Lung (tissue), 17 donors: ENCODE measurements at places on chromosomes 5 and 9.

GRCh38 chr5:158943057-158943456, 156.7 kb downstream of the EBF1 start:
- no peak for DNase-seq

DNA sequence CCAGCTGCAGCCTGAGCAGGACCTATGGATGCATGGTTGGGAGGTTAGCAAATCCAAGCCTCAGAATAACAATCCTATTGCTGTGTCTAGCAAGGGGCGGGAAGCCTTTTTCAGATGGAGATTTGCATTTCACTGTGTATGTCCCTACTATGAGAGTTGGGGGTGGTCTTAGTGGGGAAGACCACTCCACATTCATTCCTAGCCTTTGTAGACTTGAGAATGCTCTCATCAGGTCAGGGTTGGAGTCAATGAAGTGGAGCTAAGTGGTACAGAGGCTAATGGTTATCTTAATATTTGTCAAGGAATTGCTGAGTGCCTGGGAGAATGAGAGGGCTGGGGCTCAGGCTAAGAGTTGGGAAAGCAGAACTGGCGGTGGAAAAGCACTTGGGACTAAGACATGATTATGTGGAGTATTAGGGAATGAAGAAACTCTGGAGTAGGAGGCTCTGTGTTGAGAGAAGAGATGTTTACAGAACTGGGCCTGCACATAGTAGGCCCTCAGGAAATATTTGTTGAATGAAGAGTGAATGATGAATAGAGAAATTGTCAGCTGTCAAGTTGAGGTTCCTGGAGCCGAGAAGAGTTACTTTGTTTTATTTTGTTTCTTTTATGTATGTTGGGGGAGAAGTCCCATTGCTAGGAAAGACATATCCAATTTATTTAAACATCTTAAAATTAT, 175.5 kb upstream of the SPRY4 start:
- no peak for DNase-seq

GRCh38 chr5:105146867-105147266, 1584.3 kb upstream of the NUDT12 start:
- no peak for DNase-seq

DNA sequence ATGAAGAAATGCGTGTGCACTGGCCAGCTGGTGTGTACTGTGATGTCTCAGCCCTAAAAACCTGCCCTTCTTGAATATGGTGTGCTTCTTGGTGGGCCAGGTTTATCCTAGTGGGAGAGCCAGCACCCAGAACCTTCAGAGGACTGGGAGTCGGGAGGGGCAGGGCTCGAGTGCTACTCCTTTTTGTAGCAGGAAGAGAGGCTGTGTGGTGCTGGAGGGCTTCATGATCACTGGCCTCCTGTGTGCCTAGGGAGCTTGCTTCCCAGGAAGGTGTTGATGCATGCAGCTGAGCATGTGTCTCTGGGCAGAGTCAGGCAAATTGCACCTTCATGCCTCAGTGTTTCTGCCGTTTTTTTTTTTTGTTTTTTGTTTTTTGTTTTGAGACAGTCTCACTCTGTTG, 20.0 kb downstream of the PHF2 start:
- no peak for DNase-seq

GRCh38 chr5:116980581-116980980, 406.0 kb upstream of the SEMA6A start:
- no peak for DNase-seq

- DNase-seq, result no peak
Observed at GRCh38 chr9:21883642-21884041, 81.2 kb downstream of the MTAP start.

DNA sequence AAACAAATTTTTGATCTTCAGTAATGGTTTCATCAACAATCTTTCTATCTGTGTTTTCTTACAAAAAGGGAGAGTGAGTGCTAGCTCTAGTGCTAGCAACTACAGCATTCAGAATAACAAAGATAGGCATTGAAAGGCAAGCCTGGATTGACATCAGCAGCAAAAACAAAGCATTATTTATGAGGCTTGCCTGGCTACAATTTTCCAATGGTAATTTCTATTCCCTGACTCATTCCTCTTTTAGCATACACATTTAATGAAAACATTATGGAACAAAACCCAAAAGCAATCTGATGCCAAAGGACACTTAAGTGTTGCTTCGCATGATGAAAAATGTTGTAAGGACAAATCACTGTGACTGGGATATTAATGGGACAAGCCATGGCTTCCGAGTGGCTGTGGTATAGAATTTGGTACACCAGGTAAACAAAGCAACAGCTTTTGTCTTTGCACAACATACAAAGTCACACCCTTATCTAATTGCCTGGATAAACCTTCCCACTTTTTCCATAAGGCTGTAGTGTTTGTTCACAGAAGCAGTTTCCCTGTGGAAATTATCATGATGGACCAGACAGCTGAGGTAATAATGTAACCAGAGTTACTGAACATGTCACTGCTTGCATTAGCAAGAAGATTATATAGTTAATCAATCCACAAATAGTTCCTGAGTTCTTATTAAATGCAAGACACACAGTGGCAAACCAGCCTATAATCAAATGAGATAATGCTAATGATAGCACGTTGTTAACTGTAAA, 179.8 kb upstream of the EDIL3 start:
- no peak for DNase-seq

DNA sequence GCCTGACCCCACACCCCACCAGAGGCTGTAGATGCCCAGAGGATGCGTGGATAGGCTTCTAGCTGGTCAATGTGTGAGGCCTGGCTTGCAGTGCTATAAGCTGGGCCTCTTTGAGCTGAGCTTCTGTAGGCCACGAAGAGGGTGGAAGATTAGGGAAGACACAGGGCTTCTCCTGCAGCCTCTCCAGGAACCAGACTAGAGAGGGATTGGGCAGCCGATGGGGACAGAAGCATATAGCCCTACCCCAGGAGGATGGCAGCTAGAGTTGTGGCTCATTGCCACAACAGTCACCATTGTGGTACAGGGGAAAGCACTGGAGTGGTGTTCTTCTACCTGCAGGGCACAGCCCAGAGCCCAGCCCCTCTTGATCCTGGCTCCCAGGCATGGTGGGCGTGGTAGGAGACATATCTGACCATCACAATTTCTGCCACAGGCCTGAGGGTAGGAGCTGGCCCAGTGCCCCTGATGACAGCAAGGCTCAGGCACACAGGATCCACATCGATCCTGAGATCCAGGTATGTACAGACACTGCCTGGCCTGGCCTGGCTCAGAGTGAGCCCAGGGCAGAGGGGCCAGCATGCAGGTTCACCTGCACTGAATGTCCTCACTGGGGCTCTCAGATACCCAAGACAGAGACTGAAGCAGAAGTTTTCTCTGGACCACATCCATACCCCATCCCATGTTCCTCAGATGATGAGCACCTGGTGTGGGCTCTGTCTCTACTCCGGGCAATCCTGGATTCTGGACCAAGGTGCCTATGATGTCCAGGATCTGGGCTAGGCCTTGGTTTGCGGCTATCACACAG, 8.7 kb downstream of the PDLIM4 start:
- DNase-seq, result no peak

DNA sequence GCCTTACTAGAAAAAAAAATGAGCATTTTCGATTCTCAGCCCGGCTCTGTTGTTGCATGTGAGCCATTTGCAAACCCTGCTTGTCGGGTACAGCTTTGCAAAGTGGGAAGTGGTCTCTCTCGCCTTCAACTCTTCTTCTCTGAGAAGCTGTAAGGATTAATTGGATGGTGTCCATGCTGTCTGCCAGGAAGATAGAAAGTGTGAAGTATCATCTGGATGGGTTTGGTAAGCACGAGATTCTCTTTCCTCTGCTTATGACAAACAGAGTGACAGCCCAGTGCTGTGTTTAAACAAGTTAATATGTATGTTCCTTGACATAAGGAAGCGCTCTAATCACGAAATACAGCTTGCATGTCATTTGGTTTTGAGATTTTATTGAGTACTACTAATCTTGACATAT, 109.1 kb upstream of the SPATA31D4 start:
- no peak for DNase-seq

DNA sequence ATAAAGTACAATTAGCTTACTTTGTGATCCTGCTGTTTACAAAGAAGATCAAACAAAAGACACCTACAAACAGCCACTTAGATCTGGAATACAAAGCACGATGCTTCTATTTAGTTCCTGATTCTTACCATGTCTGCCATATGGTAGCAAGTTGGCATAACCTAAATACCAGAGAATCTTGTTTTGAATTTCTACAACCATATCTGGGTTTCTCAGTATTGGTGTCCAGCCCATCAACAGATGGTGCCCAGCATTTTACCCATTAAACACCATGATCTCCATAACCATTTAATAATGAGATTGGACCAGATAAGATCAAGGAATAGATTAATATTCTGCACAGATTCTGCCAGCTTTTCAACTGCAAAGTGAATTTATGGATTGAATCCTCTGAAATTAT, 29.8 kb downstream of the SLC24A2 start:
- no peak for DNase-seq
